Stimulated activated CD4-positive, alpha-beta T cell treated with anti-CD3 and anti-CD28 coated beads, Interleukin-12 subunit alpha, Interleukin-12 subunit beta, amount 100 ng/mL, for 48 hours (primary cell): ENCODE measurements at places on chromosomes 13 and 19.

DNA sequence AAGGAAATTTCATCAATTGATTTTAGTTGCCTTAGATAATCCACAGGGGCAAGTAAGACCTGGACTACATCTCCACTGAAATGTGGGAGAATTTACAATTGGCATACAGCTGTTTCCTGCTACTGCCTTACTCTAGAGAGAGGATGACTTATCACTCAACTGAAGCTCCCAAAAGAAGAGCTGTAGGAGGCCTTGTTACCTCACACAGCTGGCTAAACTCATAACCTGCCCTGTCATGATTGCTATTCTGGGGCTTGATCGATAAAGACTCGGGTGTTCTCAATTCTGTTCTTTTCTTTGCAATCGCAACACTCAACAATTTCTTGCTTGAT lies 1396.4 kb downstream of the EFNB2 start:
- DNase-seq: no peak

DNA sequence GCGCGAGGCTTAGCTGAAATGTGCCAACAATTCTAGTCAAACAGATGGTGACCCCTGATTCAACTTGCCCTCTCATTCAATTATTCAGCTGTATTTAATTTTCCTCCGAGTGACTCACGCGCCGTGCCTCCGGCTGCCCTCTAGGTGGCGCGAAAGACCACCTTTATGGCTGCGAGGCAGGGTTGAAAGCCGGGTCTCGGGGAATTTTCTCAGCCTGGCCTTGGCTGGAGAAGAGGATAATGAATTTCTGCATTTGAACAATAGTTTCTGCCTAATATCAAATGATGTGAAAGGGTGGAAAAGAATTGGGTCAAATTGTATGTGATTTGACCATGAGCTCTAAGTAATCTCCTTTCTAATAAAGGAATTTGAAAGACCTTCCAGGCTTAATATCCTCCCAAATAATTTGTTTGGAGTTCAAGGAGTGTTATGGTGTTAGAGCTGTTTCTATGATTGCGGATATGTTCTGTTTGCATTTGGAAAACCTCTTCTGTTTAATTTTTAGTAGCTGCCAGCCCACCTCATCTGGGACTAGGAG lies 310.9 kb downstream of the ZNF536 start:
- DNase-seq: peak; percentile 28

DNA sequence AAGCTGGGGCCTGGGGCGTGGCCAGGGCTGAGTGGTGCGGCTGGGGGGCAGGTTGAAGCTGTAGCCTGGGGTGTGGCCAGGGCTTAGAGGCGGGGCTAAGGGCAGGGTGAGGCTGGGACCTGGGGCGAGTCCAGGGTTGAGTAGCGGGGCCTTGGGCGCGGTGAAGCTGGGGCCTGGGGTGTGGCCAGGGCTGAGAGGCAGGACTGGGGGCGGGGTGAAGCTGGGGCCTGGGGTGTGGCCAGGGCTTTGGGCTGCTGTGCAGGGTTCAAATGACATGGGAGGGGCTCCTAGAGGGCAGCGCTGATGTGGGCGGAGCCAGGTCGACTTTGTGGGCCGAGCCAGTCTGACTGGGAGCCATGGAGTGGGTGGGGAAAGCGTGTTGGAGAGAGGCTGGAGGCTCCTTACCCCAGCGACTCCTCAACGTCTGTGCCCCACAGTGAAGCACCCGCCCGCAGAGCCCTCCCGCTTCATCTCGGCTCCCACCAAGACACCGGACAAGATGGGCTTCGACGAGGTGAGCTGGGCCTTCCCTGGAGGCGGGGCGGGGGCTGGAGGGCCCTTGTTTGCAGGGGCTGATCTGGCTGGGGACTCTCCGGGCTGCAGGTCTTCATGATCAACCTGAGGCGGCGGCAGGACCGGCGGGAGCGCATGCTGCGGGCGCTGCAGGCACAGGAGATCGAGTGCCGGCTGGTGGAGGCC lies 21.5 kb downstream of the COLGALT1 start:
- no peak for DNase-seq

DNA sequence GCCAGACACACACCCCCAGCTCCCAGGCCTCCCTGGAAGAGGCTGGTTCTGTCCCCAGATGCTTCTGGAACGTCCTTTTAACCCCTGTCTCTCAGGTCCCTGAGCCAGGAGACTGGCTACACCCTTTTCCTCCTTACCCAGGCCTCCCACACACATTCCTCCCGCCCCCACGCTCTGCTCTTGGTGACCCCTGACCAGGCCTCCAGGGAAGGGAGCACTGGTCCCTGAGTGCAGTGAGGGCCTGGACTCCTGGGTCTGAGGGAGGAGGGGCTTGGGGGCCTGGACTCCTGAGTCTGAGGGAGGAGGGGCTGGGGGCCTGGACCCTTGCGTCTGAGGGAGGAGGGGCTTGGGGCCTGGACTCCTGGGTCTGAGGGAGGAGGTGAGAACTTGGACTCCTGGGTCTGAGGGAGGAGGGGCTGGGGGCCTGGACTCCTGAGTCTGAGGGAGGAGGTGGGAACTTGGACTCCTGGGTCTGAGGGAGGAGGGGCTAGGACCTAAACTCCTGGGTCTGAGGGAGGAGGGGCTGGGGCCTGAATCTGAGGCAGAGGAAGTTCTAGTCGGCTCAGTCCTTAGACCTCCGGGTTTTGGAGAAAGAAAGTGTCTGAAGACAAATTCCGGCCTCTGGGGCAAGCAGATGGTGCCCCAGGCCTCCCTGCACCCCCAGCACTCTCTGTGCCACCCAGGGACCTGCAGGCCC lies 527 bp downstream of the KLK6 start:
- DNase-seq: no peak

GRCh38 chr13:94079876-94080275 lies 399.6 kb downstream of the DCT start:
- no peak for DNase-seq

DNA sequence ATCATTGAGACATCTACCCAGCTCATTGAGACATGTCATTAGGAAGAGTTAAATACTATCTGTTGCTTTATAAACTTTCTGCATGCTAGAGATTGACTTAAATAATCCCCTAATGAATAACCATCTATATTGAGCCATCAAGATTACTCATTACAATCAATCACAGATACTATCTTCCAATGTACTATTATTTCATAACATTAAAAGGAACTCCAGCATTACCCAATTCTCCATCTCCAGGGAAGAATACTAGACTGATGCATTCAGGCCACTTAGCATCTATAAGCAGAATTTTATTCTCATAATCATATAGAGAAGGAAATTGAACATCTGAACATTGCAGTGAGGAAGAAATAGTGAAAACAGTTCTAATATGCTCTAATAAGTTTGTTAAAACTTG lies 8.0 kb downstream of the EPSTI1 start:
- DNase-seq: no peak

GRCh38 chr13:110520431-110521295 lies 40.9 kb downstream of the RAB20 start:
- DNase-seq: no peak

DNA sequence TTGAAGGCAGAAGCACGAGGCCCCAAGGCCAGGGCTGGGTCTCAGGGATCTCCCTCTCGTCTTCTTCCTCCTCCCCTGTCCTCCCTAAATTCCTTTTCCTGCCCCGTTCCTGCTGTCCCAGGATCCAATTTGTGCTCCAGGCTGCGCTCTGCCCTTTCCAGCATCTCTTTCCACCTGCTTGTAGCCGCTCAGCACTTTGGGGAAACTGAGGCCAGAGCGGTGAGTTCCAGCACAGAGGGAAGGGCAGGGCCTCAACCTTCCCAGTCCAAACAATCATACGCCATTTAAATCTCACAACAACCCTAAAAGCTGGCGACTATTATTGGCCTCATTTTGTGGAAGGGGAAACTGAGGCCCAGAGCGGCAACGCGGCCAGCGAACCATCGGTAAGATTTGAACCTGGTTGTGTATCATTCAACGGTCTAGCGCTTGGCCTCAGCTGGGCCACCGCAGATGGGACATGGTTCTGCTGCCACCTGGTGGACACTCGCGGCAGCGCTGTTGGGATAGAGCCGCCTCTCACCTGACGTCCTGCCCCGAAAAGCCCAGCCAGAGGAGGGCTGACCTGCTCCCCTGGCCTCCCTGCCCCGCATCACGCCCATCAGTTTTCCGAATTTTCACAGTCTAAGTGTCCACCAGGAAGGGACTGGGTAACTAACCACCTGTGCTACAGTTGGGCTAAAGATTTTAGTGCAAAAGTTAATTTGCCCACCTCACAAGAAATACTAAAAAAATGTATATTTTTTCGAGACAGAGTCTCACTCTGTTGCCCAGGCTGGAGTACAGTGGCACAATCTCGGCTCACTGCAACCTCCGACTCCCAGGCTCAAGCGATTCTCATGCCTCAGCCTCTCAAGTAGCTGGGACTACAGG lies 4.2 kb upstream of the RPL18A start:
- DNase-seq: peak; percentile 98
